ENCODE measurements at places on chromosomes 5 and 9.

DNA sequence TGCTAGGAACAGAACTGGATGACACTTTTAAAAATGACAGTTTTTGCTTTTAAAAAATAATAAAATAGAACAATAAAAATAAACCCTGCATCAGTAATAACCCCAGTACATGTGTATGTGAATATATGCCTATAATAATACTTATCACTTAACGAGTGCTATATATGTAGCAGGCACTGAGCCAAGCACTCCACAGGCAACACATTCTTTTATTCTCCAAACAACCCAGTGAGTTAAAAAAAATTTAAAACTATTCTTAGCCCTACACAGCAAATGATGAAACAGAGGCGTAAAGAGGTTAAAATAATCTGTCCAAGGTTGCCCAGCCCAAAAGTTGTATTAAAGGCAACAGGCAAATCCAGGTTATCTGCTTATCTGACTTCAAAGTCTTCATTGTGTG is 124.5 kb upstream of the SMIM23 start:
- DNase-seq: no peak

GRCh38 chr9:76882686-76883085 is 23.2 kb downstream of the PRUNE2 start:
- no peak for DNase-seq

DNA sequence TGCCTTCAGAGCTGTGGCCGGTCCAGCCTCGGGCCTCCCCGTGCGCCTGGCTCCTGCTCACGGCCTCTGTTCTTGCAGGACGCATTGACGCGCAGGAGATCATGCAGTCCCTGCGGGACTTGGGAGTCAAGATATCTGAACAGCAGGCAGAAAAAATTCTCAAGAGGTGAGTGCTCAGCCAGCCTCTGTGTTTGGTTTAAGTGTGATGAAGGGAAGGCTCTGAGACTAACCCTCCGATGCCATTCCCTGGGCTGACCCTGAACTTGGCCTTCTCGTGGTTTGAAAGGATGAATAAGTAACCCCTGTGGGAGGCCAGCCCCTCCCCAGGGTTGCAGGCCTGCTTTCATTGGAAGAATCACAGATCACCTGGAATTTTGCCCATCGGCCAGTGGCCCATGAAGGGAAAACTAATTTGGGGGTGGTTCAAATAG is 26.3 kb downstream of the PTGES2 start:
- DNase-seq: no peak

DNA sequence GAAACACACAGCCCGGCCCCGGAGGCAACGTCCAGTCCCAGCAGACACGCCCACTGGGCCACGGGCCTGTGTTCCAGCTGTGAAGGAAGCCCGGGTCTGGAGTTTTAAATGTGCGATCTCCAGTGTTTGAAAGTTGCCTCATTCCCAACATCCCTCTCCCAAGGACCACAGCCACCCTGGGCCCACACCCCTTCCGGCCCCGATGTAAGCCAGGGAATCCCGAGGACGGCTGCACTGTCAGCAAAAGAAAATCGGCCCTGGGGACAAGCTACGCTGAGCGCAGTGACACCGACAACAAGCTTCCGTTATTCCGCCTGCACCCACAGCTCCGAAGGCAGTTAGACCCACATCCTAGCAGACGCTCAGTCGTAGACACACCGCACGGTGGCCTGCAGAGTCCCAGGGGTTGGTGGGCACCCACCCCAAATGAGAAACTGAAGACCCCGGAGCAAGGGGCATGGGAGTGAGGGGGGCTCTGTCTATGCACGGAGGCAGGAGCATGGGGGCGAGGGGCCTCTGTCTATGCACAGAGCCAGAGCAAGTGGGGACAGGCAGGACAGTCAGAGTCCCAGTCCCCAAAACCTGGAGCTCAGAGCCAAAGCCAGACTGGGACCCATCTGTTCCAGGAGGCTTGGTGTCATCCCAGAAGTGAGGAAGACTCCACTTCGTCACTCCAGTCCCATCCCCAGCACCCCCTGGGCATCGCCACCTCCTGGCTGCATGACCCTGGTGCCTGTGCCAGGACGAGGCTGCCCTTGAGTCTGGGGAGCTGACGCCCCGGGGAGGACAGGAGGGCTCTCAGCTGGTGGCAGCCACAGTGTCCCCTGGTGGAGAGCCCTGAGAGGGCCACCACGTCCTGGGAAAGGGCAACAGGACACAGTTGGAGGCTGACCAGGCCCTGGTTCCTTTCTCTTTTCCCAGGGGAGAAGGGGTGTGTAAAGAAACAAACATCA is 23.4 kb downstream of the GLT6D1 start:
- no peak for DNase-seq

DNA sequence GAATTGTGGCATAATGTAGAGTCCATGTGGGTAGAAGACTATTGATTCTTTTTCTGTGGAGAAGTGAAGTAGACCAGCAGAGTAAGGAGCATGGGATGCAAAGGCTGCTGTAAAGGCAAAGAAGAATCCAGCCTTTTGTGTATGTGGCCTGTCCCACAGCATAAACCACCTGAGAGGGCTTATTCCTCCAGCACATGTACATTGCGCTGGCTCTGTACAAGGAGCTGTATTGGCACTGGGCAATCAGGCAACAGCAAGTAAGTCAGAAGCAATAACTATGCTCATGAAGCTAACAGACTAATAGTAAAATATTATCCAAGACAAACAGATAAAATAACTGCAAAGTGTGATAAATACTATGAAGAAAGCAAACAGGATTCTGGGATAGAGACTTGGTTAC is 86.2 kb downstream of the LURAP1L start:
- no peak for DNase-seq

DNA sequence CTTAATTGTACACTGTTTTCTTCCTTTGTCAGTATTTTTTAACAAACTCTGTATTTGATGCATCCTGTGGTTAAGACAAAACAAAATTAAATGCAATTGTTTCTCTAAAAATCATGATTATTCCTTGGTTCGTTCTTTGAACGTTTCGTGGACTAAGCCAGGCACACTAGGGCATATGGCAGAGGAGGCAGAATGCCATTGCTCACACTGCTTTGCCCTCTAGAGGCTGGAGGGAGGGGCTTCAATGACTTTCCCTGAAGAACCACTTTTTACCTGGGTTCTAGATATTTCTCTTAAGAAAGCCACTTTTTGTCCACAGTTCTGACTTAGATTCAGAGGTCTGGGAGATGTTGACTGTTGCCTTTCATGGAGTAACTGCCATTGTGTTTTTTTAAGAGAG is 236.2 kb upstream of the ADAMTSL1 start:
- DNase-seq: no peak

DNA sequence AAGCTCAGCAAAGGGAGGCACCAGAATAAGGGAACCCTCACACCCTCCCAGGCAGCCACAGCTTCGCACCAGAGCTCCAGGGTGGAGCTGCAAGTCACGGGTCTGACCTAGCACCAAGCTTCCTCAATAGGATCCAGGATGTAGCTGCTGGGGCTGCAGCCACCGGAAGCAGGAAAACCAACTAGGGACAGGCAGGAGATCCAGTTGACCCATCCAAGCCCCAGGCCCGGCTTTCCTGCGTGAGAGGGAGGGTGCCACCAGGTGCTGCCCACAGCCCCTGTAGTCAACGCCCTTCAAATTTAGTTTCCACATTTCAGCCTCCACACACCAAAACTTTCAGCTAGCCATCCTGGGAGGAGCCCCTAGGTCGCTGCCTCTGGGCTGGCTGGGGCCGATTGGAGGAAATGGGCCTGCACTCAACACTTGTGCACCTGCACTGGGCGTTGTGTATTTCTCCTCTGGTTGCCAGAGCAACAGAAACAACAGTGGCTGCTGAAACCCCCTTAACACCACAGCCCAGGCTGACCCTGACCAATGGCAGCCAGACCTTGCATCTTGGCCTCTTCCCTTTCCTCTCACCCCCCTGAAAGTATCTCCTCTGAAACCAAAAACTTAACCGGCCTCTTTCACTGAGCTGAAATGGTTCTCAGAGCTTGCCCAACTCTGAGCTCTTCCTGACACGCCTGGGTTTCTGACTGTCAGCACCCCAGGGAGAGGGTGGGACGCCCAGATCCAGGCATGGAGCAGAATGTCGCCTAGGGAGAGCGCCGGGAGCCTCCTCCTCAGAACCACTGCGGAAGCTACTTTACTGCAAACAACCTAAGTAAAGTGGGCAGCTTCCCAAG is 226.5 kb upstream of the MAP3K1 start:
- DNase-seq: peak; percentile 55

- no peak for DNase-seq
These were observed 51.0 kb downstream of the GLRA1 start for GRCh38 chr5:151873701-151874100.

- no peak for DNase-seq
These were observed 77.7 kb upstream of the NFIB start for GRCh38 chr9:14391620-14392019.

GRCh38 chr5:139196296-139196956 is 1.7 kb downstream of the SIL1 start:
- DNase-seq: no peak

- no peak for DNase-seq
These were observed 592.3 kb downstream of the MAT2B start for GRCh38 chr5:164097749-164098148.

DNA sequence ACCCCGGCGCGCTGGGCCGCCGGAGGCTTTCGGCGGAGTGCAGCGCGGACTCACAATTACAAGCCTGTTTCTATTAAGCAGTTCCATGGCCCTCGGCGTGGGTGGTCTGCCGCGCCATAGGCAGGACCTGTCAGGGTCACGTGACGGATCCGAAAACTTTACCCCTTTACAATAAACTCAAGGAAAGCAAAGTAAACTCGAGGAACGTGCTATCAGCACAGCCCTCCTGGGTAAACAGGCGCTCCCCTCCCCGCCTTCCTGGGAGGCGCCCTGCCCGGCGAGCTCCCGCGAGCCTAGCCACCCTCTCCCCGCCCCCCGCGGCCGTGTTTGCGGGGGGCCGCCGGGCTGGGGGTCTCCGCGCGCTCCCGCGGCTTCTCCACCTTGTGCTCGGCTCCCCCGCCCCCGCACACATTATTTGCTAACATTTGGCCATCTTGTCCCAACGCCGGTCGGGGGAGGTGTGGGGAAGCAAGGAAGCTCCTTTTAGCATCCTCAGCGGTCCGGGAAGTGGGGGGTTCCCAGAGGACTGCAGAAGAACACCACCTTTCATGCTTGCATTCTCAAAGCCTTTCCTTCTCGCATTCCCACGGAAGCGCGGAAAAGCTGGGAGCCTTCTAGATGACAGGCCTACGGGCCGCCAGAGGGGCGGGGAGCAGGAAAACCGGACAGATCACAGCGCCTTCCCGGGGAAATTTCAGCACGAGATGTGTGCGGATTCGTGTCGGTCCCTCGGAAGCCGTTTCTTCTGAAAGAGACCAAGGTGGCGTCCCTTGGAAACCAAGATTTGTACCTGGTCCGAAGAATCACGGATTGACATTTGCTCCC is at the start of gene PTCH1:
Gene PTCH1, minus strand, starts transcription at position 238 of the 825 bp plus-strand sequence.
- DNase-seq: peak; percentile 47

GRCh38 chr5:139982157-139982974 is 60.7 kb downstream of the NRG2 start:
- no peak for DNase-seq

DNA sequence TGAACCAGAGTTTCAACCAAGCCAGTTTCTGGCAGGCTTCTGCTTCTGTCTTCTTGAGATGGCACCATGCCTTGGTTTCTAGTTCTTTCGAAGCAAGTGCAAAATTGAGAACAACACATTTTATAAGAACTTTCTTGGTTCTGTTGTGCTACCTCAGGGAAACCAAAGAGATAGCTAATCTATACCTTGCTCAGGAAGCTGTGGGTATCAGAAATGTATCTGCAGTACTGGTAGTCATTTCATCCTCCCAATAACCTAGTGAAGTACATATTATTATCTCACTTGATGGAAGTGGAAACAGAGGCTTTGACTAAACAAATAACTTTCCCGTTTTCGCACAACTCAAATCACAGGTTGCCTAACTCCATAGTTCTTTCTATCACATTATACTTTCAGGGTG is 246.6 kb downstream of the ENC1 start:
- DNase-seq: no peak

GRCh38 chr5:136891175-136891972 is 526.0 kb upstream of the TRPC7 start:
- no peak for DNase-seq

- DNase-seq: no peak
These were observed 220.9 kb downstream of the PAX5 start for GRCh38 chr9:36813154-36813553.

GRCh38 chr5:122262103-122262502 is 49.9 kb upstream of the SNCAIP start:
- DNase-seq: no peak

- peak; percentile 15 for DNase-seq
These were observed 616 bp downstream of the ABL1 start for GRCh38 chr9:130835441-130836298.

- no peak for DNase-seq
These were observed 39.5 kb upstream of the GLRX start for GRCh38 chr5:95861864-95862561.

DNA sequence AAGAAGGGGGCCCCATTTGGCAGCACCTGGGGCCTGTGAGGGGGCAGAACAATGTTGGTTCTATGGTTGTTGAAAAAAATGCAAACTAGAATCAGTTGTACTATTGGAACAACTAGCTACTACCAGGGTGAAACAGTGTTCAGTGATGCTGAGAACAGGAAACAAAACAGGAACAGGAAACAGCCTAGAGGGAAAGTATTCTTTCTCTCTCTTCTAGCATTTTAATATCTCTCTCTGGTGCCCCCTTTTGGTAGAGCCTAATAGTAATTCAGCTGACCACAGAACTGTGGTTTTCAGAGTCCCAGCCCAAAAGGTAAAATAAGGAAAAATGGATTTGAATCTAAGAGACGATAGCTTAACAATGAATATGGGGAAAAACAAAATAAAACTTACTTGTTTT is 138.0 kb upstream of the KCNN2 start:
- DNase-seq: no peak

DNA sequence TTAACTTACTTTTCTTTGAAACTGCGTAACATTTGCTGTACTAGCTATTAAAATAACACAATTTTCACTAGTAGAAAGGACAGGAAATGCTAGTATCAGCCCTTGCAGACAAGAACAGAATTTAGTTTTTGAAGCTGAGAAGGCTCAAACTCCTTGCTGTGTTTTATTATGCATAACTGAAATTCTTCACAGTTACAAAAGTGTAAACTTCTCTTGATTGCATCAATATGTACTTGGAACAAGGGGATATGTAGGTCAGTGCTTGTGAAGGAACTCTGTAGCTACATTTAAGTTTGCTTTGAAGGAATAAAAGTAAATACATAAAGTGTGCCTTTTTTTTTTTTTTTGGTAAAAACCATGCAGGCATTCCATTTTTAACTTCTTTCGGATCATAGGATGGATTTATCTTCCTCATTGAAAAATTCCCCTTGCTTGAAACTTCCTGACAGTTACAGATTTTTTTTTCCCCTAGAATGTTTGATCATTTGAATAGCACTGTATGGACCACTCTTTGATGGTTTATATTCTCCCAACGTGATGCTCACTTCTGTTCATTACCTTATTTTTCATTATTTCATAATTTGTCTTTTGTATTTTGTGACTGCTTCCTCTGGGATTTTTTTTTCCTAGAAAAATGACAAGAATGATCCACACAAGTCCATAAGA is 94.9 kb upstream of the DAB2 start:
- DNase-seq: no peak

Data from stimulated activated naive CD4-positive, alpha-beta T cell (primary cell).